Suprapubic skin (tissue), 4 donors: ENCODE measurements at places on chromosomes 11 and 22.

DNA sequence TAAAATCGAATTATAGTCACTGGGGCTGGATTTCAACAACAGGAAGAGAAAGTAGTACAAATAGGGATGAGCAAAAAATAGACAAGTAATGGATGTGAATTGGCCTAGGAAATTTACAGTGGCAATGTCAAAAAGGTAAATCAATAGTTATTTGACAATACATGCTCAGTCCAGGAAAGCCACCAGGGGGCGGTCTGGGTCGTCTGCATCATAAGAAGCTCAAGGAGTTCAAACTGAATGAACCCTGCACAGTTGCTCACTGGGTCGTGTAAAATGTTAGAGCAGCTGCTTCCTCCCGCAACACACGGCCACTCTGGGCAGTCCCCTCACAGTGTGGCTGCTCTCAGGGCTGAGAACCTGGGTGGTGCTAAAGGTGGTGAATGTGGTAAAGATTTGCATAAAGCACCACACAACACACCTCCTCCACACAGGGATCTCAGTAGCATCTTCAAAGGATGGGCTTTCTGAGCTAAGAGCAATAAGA, 85.9 kb downstream of the ZNF280B start:
- no peak for DNase-seq

- peak; percentile 97 for DNase-seq
Observed at GRCh38 chr11:2992234-2992996, at the start of gene NAP1L4. NAP1L4 (minus strand) TSS chr11:2992329; CDS start chr11:2979220, 13,109 bp downstream.

DNA sequence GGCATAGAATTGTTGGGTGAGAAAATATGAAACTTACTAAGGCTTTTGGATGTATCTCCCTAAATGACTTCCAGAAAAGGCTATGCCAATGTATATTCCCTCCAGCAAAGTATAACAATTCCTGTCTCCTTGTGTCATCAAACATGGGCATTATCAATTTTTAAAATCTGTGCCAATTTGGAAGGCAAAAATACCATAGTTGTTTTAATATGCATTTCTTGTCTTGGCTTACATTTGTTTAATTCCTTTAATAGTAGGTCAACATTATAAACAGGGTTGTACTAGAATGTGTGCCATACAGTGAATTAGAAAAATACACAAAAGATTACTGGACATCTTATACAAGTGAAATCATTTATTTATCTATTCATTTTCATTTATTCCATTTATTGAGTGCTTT, 41.6 kb downstream of the DCUN1D5 start:
- DNase-seq, result no peak

- no peak for DNase-seq
Observed at GRCh38 chr11:98307827-98308491, 712.8 kb upstream of the CNTN5 start.

- no peak for DNase-seq
Observed at GRCh38 chr11:61728940-61729219, 23.6 kb upstream of the MYRF start.

DNA sequence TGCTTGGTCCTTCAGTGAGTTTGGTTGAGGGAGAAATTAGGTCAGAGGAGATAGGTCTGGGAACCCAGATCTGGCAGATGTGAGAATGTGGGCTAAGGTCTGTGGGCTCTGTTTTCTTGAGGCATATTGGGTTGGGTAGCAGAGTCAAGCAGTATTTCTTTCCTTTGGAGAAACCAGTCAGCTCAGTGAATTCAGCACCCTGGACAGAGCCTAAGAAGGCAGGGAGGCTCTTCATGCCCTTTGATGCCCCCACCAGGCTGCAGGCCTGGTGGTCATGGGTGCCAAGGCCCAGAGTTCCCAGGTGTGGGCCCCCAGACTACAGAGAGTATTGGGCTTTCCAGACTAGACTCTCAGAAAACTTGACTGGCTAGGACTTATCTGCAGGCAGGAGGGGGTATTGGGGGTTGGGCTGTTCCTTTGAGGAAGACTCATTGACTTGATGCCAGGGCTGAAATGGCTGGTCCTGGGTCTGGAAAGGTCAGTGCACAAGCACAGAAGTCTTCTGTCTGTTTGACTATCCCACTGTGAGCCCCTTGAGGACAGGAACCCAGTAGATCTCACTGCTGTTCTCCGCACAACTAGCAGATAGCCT, 45.3 kb upstream of the NECTIN1 start:
- no peak for DNase-seq

GRCh38 chr22:25645266-25645665, 80.8 kb downstream of the GRK3 start:
- no peak for DNase-seq

GRCh38 chr11:111733611-111734088, 32.5 kb downstream of the PPP2R1B start:
- no peak for DNase-seq

GRCh38 chr11:122405547-122406341, 249.8 kb upstream of the UBASH3B start:
- DNase-seq, result no peak

- peak; percentile 7 for DNase-seq
Observed at GRCh38 chr22:18034076-18034475, 9.7 kb upstream of the MICAL3 start.

DNA sequence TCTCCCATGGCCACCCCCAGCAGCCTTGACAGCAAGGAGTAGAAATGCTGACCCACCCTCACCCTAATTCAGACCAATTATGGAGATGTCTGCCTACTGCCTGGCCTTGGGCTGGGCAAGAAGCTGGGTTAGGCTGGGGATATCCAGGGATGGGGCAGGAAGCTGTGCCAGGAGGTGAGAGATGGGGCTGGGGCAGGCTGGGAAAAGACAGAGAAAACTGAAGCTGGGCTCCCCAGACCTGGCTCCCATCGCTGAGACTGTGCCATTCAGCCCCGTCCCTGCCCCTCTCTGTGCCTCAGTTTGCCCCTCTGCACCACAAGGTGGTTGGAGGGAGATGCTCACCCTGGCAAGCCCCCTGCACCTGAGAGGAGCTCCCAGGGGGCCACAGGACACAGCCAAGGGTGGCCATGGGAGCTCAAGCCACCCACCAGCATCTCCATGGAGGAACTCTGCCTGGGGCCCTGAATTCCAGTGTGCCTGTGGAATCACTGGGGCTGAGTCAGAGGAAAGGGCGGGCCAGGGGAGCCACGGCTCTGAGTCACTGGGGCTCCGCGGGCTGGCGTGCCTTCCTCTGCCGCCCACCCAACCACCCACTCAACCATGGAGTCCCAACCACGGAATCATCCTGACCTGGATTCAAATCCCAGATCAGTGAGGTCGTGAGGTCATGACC, 6.0 kb upstream of the CARD10 start:
- no peak for DNase-seq

DNA sequence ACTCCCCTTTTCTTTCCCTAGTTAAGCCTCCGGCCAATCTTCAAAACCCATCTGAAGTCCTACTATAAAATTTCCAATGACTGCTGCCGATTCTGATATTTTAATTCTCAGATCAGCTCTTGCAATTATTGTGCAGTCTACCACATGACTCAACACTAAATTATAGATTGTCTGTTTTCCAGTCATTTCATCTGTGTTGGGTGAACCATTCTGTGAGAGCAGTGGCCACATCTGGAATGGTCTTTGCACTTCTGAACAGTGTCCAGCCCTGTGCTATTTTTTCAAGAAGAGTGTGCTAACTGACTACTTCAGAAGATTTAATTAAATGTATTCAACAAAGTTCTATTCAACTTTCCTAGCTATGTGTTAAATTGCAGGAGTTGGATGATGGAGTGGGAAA, 47.2 kb upstream of the MMP7 start:
- no peak for DNase-seq
